ENCODE measurements at places on chromosomes 16 and 17.

GRCh38 chr17:65370669-65371131 is 190.7 kb downstream of the AXIN2 start:
- peak; percentile 13 for DNase-seq

DNA sequence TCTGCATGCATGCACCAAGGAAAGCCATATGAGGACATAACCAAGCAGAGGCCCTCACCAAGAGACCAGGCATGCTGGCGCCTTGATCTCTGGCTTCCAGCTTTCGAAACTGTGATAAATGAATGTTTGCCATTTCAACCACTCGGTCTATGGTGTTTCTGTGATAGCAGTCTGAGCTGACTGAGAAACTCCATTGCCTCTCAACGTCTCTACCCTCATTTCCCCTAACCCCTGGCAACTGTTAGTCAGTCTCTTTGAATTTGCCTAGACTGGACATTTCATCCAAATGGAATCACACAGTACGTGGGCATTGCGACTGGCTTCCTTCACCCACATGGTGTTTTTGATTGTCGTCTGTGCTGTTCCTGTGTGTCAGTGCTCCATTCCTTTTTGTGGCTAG is 88.0 kb upstream of the MPHOSPH6 start:
- DNase-seq: no peak

DNA sequence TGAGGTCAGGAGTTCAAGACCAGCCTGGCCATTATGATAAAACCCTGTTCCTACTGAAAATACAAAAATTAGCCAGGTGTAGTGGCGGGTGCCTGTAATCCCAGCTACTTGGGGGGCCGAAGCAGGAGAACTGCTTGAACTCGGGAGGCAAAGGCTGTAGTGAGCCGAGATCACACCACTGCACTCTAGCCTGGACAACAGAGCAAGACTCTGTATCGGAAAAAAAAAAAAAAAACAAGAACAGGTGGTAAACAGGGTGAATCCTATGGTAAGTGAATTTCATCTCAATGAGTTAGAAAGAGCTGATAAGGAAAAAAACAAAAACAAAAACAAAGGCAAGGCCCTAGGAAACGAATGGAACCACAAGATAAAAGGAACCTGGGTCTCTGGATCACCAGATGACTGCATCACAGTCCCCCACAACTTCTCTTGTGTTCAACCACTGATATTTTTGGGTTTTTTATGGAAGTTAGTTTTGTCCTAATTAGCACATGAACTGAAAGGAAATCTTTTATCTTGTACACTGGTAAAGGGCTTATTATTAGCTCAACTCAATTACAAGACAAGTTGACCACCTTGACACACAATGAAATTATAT is 21.0 kb downstream of the GLG1 start:
- no peak for DNase-seq

DNA sequence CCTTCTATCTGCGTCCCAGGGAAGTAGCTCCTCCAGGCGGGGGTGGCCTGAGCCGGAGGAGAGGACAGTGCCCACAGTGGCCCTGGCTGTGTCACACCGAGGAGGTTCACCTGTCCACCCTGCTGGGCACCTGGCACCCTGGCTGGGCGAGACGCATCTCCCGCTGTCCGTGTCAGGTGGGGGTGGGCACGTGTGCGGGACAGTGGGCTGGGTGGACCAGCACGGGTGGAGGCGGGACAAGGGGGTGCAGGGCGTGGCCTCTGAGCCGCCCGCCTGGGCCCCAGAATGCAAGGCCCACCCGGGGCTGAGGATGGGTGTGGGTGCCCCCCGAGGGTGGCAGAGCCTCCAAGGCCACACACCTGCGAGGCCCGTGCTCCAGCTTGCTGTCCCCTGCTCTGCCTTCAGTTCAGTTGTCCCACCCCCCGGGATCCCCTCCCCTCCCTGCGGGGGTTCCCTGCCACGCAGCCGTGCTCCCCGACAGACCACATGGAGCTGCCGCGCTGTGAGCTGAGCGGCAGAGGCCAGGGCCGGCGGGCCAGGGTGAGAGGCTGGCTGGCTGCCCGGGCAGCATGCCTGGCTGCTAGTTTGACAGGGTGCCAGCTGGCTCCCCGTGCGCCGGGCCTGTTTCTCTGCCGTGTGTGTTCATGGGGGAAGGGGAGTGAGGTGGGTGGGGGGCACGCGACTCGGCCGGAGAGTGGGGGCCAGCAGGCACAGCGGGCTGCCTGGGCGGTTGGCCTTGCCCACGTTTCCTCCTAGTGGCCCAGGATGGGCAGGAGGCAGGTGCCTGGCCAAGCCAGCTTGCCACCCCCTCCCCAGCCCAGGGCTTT is 33.9 kb downstream of the BAHCC1 start:
- DNase-seq: peak; percentile 89

DNA sequence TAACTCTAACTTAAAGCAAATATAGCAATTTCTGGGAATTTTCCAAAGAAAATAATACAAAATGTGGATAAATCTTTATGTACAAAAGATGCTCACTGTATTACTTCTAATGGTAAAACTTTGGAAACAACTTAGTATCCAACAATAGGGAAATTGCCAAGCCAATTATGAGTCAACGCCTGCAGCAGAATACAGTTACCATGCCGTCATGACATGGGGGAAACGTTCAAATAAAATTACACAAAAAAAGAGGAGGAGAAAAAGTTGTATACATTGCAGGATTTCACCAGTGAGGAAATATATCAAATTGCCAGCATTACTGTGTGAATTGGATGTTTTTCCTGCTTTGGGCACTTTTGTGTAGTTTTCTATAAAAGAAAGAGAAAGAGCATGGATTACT is 469.6 kb downstream of the SOX9 start:
- peak; percentile 71 for DNase-seq

DNA sequence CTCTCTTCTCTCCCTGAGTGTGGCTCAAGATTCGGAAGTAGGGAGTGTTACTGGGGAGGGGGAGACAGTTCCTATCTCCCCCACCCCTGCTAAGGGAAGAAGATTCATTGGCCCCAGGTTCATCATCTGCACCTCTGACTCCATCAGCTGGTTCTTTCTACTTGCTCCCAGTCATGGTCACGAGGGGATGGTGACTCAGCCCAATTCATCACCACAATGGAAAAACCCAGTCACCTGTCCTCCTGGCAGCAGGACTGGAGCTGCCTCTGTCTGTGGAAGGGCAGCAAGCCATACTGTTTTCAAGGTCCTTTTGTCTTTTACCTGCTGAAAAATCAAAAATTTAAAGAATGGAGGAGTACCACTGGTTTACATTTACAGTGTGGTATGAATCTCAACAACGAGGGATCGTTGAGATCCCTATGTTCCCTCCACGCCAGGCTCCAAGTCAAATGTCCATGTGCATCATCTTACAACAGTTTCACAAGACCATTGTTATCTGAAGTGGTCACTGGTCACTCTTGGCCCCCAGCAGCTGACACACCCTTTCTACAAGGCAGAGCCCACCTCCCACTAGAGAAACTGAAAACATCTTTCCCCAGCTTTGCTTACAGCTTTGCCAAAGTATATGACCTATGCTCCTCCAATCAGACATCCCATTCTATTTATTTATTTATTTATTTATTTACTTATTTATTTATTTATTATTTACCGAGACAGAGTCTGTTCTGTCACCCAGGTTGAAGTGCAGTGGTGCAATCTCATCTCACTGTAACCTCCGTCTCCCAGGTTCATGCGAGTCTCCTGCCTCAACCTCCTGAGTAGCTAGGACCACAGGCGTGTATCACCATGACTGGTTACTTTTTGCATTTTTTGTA is 40.4 kb upstream of the NDRG4 start:
- DNase-seq: peak; percentile 87

- DNase-seq: no peak
Measured at GRCh38 chr17:81438007-81438659, 42.9 kb downstream of the BAHCC1 start.

DNA sequence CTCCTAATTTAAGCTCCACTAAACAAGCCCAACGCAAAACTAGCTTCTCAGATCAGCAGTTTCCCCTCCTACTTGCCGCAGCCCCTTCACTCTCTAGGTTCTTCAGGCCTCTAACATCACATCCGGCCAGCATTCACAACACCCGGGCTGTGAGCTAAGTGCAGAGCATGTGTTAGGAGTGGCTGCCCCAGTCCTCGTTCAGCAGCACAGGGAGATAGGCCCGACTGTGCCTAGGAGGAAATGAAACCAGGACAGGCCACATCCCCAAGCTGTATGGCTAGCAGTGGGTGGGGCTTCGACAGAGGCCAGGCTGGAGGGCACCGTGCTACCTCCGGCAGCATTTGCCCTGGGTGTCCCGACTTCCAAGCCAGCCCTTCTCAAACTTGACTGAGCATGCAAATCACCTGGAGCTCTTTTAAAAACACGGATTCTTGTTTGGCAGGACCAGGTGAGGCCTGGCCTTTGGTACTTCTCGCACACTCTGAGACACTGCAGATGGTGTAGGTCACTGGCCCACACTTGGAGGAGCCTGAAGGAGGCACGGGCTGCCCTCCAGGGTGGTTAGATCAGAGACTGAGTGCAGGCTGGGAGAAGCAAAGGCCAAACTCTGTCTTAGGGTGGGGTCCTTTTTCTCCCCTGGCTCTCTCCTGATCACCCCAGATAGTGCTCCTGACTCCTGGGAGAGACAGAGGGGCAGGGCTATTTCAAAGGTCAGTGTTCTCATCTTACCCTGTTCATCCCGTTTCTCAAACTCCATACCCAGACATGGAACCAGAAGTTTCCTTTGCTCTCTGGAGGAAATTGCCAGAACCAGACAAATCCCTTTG is 202.0 kb downstream of the C16orf78 start:
- DNase-seq: no peak

- peak; percentile 71 for DNase-seq
Measured at GRCh38 chr17:75845058-75845711, 981 bp upstream of the UNC13D start.

DNA sequence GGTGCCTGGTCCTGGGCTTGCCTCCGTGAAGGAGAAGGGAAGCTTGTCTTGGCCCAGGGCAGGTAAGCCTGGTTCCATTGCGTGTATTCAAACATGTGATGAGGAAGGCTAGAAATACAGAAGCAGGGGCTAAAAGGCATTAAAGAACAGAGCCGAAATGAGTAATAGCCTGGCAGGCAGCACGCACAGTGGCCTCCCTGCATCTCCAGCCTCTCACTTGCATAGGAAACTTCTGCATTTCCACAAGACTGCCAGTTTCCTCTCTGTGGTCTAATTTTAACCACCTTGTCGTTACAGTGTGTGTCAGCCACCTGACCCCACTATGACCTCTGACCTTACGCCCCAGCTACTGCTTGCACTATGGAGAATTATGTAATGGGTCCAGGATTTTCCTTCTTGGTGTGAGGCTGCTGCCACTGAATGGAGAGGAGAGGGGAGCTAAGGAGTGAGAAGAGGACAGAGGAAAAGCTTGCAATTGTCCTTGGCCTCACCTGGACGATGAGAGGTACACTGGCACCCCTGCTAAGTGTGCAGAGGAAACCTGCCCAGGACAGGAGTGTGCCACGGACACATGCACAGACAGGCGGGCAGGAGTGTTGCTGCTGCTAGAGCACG is 32.8 kb downstream of the HIC1 start:
- peak; percentile 53 for DNase-seq

DNA sequence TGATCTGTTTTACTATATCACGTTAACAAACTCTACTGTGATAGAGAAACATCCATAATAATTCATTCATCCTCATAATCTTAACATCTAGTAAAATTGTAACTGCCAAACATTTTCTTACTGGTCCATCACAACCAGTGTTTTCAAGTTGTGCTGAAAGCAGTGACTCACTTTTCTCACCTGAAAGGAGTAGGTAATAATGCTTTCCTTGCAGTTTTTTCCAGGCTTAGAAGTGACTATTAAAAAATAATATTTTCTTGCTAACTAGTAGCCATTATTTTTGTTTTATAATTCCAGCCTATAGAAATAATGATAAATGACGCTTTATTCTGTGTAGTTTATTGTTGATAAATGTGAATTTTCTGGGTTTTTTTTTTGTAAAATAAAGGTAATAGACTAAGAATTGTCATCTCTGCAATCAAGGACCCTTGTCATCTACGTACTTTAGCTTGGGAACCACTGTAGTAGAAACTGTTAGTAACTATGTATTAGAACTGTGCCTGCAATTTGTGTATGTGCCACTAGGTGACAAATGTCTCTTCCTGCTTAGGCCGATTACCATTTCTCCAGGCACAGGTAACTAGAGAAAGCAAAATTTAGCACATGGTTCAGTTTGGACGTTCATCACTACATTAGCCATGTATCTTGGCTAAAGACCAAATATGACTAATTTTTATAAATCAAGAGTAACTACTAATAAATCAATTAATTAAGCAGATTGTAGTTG is 409.4 kb upstream of the ERCC4 start:
- no peak for DNase-seq

GRCh38 chr17:62793919-62794665 is 14.0 kb downstream of the MARCHF10 start:
- no peak for DNase-seq
